ENCODE measurements at places on chromosomes 16 and 17. TPM values are rescaled to one million over a fixed set of nuclear protein-coding genes. Genes with fewer than 3 reads are reported as not detected.

The IL21R gene
- total RNA-seq: 0.43 TPM

The TPSG1 gene
- total RNA-seq: not detected

The HIC1 gene
- total RNA-seq: 102 TPM

The MYADML2 gene
- not detected for total RNA-seq

The CCT6B gene
- total RNA-seq: 2.3 TPM

The GSG1L2 gene
- total RNA-seq: not detected

The HEATR9 gene
- total RNA-seq: not detected

The ENPP7 gene
- total RNA-seq: not detected

The FAM234A gene
- total RNA-seq: 59.6 TPM

The CIBAR2 gene
- not detected for total RNA-seq

The KRTAP3-2 gene
- not detected for total RNA-seq

The METRNL gene
- total RNA-seq: 59.9 TPM

The C1QL1 gene
- 0.43 TPM for total RNA-seq

The SLC13A2 gene
- total RNA-seq: not detected

The SLC47A1 gene
- total RNA-seq: 0.86 TPM

The IGFALS gene
- under 0.01 TPM for total RNA-seq

The WNT3 gene
- 0.97 TPM for total RNA-seq

The NEUROD2 gene
- not detected for total RNA-seq

The HAS3 gene
- 0.32 TPM for total RNA-seq

The CSH1 gene
- total RNA-seq: not detected

The CHP2 gene
- total RNA-seq: not detected

The C1QTNF1 gene
- 28.3 TPM for total RNA-seq

The EVI2B gene
- under 0.01 TPM for total RNA-seq

The KRTAP16-1 gene
- total RNA-seq: not detected

The ABI3 gene
- 1.7 TPM for total RNA-seq

The OR3A2 gene
- 0.43 TPM for total RNA-seq

The KRTAP9-8 gene
- total RNA-seq: not detected

The CD68 gene
- 9.7 TPM for total RNA-seq

The TMC7 gene
- 0.32 TPM for total RNA-seq

The DNASE1L2 gene
- total RNA-seq: 0.64 TPM

The SP6 gene
- total RNA-seq: under 0.01 TPM

Measured in fibroblast of villous mesenchyme (primary cell).